BJ (cell line): ENCODE measurements at places on chromosomes 12 and 14. TPM values are rescaled to one million over a fixed set of nuclear protein-coding genes. Genes with fewer than 3 reads are reported as not detected.

Gene UNC79
- polyA plus RNA-seq = 0.02 and 0.04 TPM in 2 replicates

Gene ERP27
- 0.66 and 0.93 TPM in 2 replicates for polyA plus RNA-seq

Gene SLC25A21
- 0.23 and 0.50 TPM in 2 replicates for polyA plus RNA-seq

Gene TCHP
- polyA plus RNA-seq = 6.3 and 9.1 TPM in 2 replicates

Gene MYH7
- polyA plus RNA-seq = not detected in 2 replicates

Gene FGD6
- 2.1 and 4.4 TPM in 2 replicates for polyA plus RNA-seq

Gene CRY1
- polyA plus RNA-seq = 6.9 and 10.9 TPM in 2 replicates

Gene RBMS2
- polyA plus RNA-seq = 67.9 and 68.4 TPM in 2 replicates

DNA sequence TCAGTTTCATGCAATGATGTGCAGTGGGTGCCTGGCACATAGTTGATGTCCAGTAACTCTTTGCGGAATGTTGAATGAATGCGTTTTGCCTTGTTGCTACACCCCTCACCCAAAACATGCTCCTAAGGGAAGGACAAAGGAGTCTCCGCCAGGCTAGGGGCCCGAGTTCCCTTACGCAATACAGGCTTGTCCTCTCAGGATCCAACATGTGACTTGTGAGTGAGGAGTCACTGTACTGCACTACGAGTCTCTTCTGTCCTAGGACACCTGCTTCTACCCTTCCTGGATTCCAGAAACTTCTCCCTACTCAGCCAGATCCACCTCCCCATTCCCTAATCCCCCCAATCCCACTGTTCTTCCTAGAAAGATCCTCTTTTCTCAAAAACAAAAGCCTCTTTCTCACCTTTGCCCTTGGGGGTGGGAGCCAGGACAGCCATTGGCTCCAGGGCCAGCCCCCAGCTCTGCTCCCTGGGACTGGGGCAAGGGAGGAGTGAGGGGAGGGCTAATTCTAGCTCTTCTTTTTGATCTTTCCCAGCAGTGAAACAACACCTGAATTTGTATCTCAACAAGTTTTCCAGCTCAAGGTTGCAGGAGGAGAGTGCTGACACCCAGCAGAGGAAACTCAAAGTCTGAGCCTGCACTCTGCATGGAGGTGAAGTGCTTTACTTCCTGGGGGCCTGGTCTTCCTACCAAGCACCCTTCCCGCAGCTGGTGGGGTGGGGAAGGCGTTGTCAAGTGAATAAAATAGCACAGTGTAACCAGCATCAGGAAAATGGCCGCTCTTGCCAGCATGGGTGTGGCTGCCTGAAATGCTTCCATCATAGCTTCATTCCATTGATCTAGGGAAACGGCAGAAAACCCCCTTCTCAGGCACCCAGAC is 3.4 kb upstream of the OTUB2 start:
- no peak for DNase-seq

GRCh38 chr12:52166672-52167071 is 25.1 kb downstream of the KRT80 start:
- no peak for DNase-seq

GRCh38 chr12:57452937-57453509 is 2.1 kb upstream of the INHBE start:
- DNase-seq = no peak

GRCh38 chr14:53304726-53305381 is 151.7 kb upstream of the DDHD1 start:
- DNase-seq = no peak

DNA sequence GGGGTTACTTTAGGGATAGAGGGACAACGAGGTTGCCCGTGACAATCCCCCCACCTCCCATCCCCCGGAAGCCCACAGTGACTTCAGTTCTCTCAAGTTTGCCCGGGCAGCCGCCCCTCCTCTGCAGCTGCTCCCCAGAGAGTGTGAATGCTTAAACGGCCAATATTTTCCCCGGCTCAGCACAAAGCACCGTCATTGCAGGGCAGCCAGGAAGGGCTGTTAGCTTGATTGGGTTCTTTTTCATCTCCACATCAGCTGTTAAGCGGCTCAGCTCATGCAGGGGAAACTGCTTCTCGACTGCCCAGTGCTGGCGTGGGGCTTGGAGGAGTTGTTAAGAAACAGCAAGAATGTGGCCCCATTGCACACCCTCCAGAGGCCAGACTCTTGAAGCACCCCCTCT is 120.5 kb upstream of the NCOR2 start:
- DNase-seq = no peak

DNA sequence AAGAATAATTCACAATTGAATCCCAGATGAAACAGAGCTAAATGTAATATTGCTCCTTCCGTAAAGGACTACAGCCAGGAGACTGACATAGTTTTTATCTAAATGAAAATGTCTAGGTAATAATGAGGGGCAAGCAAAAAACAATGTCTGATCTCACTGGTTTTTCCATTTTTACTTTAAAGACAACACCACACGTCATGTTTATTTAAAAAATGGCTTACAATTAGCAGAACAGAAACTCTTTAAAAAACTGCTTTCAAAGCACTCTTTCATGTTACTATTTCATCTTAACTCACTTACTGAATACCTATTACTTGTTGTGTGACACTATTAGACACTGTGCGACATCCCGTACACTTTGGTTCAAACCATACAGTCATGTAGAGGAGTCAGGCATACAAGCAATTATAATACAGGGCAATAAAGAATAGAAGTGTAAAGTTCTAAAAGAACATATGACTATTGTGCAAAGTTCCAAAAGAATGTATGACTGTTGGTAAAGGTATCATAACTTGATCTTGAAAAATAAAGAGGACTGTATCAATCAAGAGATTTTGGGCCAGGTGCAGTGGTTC is 9.1 kb downstream of the BTBD7 start:
- DNase-seq = no peak

DNA sequence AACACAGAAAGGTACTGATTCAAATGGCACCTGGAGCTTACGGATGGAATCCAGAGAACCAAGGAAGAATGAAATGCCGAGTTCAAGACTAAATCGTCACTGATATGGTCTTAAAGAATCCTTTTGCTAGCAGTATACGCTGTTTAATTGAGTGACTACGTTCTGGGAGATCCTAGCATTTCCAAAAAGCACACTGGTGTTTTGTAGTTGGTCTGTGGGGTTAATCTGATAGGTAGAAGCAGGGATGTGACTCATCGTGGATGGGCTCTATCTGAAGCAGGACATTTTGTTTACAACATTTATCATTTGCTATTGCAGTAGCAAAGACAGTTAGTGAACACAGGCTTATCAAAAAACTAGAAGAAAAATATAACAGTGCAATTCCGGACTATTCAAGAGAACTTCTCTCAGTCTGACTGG is 169.2 kb upstream of the HMGA2 start:
- DNase-seq = no peak

DNA sequence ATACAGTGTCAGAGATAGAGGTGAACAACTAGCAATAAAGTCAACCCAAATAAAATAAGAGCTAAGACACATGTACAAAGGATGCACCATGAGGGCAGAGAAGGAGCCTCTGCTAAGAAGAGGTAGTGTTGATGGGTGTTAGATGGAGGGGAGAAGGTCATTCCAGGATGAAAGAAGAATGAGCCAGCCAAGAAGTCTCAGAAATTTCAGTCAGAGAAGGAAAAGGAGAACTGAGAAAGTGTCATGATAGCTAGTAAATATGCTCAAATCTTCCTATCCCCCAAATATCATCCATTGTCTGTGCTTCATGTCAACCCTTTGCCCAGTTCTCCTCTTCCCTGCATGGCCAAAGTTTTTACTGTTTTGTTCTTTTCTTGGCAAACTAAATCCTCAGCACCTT is 225.2 kb upstream of the BTG1 start:
- no peak for DNase-seq

DNA sequence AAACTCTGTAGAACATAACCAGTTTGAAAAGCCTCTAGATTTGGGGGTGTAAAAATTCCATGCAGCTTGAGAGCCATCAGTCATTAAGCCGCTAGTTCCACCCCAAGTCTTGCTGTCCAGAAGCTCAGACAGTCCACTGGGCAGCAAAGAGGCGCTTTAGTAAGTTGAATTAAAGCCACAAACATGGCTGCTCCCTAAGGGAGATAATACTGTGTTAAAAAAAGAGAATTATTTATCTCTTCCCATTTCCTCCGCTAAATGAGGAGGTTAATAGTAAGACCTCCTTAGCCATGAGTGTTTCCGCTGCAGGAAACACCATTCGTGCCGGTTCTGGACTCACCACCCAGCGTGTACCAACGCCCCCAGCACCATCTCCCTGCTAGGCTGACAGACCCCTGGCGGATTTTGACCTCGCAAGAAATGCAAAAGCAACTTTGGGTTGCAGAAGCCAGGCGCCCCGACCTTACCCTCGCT is 536 bp downstream of the TM7SF3 start:
- DNase-seq = no peak

- DNase-seq = no peak
Measured at GRCh38 chr14:64766430-64767151, 62.4 kb downstream of the PLEKHG3 start.

- DNase-seq = no peak
Measured at GRCh38 chr12:90274407-90274806, 565.8 kb upstream of the ATP2B1 start.

DNA sequence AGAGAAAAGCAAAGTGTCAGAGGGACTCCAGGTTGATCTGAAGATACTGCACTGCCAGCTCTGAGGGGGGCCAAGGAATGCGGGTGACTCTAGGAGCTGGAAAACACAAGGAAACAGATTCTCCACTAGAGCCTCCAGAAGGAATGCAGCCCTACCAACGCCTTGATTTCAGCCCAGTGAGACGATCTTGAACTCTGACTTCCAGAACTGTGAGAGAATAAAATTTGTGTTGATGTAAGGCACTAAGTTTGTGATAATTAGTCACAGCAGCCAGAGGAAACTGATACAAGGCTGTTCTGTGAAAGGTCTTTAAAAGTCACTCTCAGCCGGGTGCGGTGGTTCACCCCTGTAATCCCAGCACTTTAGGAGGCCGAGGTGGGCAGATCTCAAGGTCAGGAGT is 34.2 kb downstream of the CKAP4 start:
- no peak for DNase-seq

DNA sequence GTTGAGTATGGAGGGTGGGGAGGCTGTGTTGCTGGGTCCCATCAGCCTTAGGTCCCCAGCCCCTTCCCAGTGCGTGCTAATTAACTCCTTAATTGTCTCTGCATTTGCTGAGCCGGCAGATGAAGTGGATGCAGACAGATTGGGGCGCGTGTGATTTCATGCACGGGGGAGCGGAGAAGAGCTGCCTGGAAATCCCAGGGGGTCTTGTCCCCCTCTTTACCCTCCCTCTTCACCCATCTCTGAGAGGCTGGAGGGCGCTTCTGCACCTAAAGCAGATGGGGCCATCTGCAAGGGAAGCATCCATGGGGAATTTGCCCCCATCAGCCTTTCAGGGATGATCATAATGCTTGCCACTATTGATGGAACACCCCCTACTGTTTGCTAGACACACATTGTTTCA is 4.4 kb upstream of the ASIC1 start:
- DNase-seq = no peak

GRCh38 chr14:85934123-85934885 is 404.4 kb downstream of the FLRT2 start:
- DNase-seq = no peak

DNA sequence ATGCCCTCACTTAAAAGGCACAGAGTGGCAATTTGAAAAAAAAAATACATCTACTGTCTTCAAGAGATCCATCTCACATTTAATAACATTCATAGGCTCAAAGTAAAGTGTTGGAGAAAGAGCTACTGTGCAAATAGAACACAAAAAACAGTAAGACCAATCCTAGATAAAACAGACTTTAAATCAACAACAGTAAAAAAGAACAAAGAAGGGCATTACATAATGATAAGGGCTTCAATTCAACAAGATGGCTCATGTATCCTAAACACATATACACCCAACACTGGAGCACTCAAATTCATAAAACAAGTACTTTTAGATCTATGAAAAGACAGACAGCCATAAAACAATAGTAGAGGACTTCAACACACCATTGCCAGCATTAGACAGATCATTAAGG is 93.6 kb upstream of the PCED1B start:
- no peak for DNase-seq

- DNase-seq = no peak
Measured at GRCh38 chr12:85641796-85642195, 194.4 kb downstream of the RASSF9 start.

DNA sequence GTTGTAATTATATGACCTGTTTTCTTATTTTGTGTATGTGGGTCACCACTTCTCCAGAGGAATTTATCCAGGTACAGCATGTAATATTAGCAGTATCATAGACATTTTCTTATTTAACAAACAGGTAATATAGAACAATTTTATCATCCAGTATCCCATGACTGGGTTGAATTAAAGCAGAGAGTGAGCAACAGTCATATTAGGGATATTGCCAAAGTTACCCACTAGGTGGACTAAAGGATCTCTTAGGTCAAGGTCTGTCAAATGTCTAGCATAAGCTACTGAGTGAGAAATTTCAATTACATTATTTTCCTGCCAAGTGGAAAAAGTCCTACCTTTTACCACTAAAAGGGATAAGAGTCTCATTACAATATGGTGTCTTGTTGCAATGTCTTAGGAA is 62.1 kb upstream of the TRIM9 start:
- DNase-seq = no peak

GRCh38 chr14:65303899-65304222 is 108.7 kb upstream of the FUT8 start:
- DNase-seq = no peak

- no peak for DNase-seq
Measured at GRCh38 chr14:55306938-55307589, 35.8 kb downstream of the FBXO34 start.

- no peak for DNase-seq
Measured at GRCh38 chr14:47662466-47662865, 12.9 kb downstream of the MDGA2 start.
